ENCODE measurements at places on chromosomes 5 and 9.

DNA sequence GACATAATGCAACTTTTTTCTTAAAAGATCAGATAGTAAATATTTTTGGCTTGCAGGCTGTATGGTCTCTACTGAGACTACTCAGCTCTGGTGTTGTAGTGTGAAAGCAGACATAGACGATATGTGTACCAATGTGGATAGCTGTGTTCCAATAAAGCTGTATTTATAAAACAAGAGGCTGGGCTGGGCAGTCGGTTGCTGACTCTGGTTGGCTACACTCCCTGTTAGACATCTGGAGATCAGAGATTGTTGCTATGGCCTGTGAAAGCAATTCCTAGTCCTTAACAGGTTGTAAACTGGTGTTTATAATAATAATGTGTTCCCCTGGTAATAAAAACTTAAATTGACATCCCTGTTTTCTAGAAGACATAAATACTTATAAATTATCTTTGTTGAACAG is 24.4 kb upstream of the SCAMP1 start:
- DNase-seq = no peak

DNA sequence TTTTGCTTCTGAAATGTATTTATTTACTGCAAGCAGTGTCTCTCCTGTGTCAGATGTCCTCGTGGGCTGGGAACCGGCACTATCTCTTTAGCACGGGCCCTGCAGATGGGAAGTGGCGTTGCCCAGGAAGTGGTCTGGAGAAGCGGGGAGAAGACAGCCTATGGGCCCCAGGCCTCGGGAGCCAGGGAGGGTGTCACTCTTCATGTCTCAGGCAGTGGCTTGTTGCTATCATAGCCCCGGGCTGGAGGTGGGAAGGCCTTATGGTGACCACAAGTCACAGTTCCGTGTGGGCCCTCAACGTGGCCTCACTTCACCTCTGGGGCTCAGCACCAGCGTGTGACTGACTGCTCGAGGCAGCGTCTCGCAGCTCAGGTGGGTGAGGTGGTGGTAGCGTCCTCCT is 41.4 kb downstream of the SYK start:
- DNase-seq = no peak

DNA sequence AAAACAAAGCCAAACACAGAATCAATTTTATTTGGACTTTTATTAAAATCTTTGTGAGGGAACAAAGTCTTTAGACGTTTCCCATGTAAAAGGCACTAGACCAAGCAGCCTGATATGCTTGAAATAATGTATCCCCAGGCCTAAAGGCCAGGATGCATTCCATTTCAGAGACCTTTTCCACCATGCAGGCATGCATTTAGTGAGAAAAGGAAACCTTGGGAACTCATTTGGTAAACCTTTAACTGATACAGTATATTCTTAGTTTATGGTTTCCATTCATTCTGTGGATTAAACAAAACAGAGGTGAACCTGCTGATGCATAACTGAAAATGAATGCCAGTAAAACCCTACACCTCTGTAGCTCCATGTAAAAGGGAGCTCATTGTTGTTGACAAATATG is 600.0 kb downstream of the NR2F1-AS1 start:
- DNase-seq = no peak

GRCh38 chr5:175623088-175623487 is 34.8 kb upstream of the HRH2 start:
- DNase-seq = no peak

- DNase-seq = no peak
Observed at GRCh38 chr5:3197304-3198073, 398.1 kb upstream of the IRX1 start.

DNA sequence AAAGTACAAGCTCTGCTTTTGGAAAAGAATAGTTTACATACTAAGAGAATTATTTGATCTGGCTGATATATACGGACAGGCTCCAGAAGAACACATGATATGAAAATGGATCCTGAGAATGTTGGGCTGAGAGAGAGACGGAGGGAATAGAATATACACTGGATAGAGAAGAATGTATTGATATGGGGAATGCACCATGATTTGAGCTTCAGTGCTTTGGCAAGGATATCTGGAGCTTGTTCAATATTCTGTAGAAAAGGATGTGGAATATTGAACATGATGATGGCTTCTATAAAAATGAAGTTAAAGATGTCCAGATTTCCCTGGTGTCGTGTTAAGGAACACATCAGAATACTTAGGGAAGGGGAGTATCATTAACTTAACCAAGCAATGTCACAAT is 280.5 kb upstream of the VLDLR start:
- no peak for DNase-seq

DNA sequence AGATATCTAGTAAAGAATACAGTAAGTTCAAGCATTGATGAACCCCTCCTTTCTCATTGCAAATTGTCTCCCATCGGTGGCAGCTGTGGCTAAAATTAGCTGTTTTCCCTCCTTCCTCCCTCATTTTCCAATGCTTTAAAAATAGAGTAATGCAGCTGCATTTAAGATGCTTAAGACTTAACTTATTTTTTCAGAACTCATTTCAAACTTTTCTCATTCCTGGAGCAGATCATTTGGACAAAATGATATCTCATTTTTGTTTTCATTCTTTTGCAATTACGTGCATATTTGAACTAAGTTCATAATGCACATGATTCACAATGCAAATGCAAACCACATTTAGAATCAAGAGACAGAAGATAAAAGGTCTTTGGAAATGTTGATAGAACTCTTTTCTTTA is 14.6 kb downstream of the HSPB3 start:
- DNase-seq = peak; percentile 35

- no peak for DNase-seq
Observed at GRCh38 chr9:79592726-79593493, 21.1 kb downstream of the TLE4 start.

DNA sequence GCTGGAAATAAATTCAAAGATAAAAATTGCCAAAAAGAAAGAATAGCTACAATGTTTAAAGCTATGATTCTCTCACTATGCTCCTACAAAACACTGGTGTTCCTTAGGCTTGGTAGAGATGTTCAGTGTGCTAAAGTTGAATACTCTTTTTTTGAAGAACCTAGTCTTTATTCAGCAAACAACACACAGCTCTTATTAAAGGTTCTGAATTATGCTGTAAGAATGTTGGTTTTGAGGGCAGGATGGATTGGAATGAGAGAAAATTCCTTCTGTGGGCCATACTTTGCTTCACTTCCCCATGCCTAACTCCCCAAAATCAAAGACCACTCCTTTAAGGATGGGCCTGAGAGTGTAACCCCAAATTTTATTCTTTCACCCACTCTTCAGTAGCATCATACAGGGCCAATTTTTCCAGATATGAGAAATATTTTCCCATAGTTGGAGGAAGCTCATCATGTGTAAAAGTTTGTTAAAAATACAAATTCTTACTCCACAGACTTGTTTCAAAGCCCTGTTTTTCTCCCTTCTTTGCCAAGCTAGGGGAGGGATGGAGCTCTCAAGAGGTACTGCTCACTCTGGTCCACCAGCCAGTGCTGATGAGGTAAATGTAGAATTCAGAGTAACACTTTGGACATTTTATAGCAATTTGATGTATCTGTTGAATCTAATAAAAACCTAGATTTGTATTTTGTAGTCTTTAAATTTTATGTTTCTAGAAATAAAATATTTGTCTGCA is 99.3 kb downstream of the GDNF start:
- peak; percentile 48 for DNase-seq

DNA sequence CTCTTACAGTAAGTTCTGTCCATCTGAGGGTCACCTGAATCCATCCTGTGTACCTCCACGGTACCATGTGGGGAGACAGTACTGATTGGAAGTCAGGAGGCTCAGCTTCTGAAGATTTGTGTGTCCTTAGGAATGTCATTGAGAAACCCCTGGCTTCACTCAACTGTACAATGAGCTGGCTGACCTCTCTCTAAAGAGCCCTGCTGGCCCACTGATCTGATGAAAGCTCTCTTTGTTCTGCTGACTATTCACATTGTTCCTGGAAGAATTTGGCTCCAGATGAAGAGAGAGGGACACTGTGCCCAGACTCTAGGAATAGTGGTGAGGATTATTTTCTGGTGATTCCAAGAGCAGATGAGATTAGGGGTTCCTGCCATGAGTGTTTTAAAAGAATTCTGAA is 141.2 kb downstream of the LURAP1L start:
- no peak for DNase-seq

DNA sequence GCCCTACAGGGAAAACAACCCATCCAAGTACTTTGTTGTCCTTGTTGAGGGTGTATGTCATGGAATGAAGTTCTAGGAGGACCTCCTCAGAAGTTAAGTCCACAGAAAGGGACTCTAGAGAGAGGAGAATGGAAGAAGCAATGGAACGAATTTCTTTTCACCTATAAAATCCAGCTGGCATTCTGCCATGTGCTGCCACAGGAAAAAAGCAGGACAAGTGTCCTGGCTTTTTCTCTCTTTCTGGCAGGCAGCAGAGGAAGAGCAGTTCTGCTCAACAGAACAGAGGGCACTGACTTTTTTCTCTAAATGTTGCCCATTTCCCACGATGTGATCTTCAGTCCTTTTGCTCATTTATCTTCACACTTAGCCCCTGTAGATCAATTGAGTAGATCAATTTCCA is 240.8 kb downstream of the MCTP1 start:
- DNase-seq = no peak

DNA sequence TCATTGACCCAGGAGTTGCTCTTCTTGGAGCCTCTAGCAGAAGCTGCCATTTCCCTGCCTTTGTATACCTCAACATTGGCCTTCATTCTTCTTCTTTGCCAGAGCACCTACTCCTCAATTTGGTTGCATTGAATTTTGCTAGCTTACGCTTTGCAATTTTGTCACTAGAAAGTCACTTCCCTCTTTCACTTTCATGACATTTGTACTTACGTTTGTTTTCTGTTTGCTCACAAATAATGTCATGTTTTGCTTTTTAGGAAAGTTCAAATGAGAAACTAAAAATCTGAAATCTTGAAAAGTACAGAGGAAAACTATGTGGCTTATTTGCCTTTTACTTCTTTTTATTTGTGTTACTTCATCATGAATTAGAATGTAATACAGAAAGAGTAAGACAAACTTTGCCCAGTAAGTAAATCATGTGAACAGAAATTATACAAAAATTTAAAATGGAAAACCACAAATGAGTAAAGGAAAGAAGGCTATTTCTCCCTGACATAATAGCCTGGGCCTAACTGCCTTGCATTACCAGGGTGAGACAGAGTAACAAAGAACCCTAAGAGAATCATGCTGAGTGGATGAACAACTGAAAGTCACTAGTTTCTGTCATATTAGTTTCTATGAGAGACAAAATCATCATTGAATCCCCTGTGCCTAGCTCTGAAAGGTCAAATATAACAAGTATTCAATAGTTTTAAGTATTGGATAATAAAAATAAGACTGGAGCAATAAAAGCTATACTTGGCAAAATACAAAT is 7.4 kb upstream of the IFNA1 start:
- no peak for DNase-seq

GRCh38 chr5:20114526-20114925 is 126.5 kb upstream of the CDH18 start:
- DNase-seq = no peak

DNA sequence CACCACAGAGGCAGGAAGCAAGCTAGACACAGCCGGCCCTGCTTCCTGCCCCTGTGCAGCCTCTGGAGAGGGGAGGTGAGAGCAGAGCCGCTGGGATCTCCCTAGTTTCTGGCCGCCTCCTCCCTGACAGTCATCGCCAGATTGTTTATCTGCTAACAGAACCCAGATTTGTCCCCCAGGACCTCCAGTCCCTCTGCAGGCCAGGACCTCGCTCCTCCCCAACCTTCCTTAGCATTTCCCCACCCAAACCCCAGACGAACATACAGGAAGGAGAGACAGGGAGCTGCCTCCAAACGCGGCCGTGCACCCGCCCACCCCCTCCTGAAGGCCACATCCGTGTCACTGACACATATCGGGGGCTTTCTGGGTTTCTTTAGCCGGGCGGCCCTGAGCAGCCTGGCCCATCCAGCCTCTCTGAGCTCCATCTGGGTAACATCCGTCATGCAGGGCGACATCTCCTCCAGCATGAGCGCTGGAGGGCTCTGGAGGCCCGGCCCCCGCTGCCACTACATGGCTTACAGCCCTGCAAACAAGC is 47.5 kb downstream of the DBH start:
- peak; percentile 8 for DNase-seq

DNA sequence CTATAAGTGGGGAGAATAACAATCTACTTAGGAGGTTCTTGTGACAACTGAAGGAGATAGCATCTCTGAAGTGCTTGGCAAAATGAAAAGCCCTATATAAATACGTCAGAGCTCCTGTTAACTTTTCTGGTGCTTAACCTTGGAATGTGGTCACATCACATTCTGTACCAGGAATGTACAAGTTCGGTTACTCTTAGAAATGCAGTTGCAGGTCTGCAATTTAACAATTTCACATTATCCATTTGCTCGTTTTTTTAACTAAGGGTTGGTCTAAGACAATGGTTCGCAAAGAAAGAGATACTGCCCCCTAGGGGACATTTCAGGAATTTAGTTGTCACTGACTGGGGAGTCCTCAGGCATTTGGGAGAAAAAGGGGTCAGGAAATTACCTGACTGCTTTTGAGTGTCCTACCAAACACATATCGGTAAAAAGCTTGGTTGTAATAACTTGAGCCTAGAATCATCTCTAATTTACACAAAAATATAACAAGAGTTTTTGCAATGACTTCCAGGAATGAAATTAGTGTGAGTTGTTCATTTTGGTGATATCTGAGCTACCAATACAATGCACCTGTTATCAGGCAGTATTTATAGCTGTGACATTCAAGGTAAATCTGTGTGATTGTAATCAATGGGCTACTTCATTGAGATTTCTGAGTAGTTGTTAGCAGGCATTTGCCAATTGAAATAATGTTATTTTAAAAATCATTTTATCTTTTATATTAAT is 5.4 kb upstream of the HBEGF start:
- peak; percentile 86 for DNase-seq
